ENCODE measurements at places on chromosomes 1 and 21. TPM values are rescaled to one million over a fixed set of nuclear protein-coding genes. Genes with fewer than 3 reads are reported as not detected.

- DNase-seq, result no peak
Measured at GRCh38 chr21:14751602-14752344, 205.7 kb upstream of the SAMSN1 start.

Gene AHCYL1
- 6.9 TPM for total RNA-seq

- DNase-seq, result no peak
Measured at GRCh38 chr1:36625253-36625934, 142.7 kb upstream of the CSF3R start.

- DNase-seq, result no peak
Measured at GRCh38 chr1:244301595-244302130, 150.0 kb downstream of the ADSS2 start.

Gene LRRIQ3
- 0.08 TPM for total RNA-seq

GRCh38 chr1:112878321-112878720 lies 77.7 kb downstream of the SLC16A1 start:
- no peak for DNase-seq

Gene MORN1
- total RNA-seq, result 5.3 TPM

GRCh38 chr21:33945652-33946270 lies 30.2 kb upstream of the ATP5PO start:
- DNase-seq, result no peak

Gene PLA2G2D
- total RNA-seq, result not detected

DNA sequence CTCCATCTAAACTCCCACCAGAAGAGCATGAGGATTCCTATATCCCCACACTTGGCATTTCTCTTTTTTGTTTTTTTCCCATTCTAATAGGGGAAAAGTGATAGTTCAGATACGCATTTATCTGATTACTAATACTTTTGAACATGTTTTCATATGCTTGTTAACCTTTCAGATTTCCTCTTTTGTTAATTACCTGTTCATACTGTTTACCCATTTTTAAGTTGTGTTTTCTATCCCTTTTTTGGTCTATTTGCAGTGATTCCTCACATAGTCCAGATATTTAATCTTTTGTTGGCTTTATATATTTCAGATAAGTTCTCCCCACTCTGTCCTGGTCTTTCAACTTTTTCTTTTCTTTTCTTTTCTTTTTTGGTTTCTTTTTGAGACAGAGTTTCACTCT lies 13.6 kb upstream of the PIGK start:
- no peak for DNase-seq

- no peak for DNase-seq
Measured at GRCh38 chr1:60942291-60942690, 140.1 kb upstream of the NFIA start.

GRCh38 chr1:59180735-59181134 lies 116.2 kb upstream of the FGGY start:
- DNase-seq, result no peak

Gene MYBPH
- total RNA-seq, result not detected

Gene ELF3
- total RNA-seq, result 2.0 TPM

DNA sequence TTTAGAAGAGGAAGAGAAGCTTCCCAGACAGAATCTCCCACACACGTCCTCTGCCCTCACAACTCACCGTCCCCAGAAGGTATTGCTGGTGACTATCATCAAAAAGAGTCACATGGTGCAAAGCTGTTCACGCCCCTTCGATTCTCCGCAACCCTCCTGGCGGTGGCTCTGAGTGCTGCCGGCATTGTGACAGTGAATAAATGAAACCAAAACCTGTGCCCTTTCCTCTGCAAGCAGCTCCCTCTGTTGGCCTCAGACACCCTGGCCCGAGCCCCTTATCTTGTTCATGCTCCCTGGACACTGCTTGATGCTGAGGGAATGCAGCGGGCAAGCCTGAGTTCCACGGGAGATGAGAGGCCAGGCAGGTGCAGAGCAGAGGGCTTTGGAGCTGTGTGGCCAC lies 510.3 kb downstream of the NPHP4 start:
- peak; percentile 38 for DNase-seq

GRCh38 chr1:190429932-190430331 lies 47.7 kb downstream of the BRINP3 start:
- DNase-seq, result no peak

DNA sequence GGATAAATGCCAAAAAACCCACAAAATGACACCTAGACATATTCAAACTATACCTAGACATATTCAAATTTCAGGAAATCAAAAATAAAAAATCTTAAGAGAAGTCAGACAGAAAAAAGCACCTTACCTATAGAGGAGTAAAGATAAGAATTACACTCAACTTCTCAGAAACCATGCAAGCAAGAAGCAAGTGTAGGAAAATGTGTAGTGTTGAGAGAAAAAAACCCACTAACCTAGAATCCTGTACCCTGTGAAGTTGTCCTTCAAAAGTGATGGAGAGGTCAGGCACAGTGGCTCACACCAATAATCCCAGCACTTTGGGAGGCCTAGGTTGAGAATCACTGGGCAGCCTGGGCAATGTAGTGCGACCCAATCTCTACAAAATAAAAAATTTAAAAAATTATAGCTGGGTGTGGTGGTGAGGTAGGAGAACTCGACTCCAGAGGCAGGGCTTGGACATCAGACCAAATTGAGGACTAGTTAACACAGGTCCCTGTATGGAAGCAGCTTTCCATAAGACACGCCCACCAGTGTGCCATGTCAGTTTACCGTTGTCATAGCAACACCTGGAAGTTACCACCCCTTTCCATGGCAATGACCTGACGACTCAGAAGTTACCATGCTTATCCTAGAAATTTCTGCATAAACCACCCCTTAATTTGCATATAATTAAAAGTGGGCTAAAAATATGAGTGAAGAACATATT lies 20.7 kb downstream of the PDIK1L start:
- no peak for DNase-seq

Gene CC2D1B
- 46.5 TPM for total RNA-seq

DNA sequence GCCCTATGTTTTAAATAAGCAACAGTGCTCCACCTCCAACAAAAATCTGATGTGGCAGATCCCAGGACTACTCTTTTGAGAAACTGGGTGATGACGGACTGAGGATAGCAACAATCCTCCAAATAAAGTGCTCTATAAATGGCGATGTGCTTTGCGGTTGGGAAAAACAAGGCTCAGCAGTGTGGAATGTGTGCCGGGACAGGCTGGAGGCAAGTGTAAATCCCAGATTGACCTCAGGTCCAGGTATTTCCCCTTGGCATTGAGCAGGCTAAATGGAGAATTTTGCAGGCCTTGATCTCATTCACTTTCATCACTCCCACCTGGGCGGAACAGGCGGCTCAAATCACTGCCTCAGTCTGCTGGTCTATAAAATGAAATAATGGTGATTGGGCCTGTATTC lies 35.1 kb downstream of the LRRC42 start:
- no peak for DNase-seq

DNA sequence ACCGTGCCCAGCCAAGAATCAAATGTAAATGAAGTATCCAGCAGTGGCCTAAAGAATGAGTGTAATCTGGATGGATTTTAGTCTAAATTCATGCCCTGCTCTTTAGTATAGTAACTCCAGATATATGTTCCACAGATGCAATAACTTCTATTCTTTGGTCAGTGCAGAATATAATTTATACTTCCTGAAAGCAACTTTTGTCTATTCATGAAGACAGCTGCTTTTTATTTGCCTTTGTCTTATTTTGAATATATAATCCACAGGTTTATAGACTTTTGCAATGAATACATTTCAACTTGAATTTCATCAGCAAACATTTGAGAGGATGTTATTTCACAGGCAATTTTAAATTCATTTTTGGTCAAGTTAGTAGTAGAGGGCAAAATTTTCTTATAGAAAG lies 54.4 kb downstream of the CDC42BPA start:
- no peak for DNase-seq

Gene LHX8
- total RNA-seq, result not detected

Gene SLC16A4
- total RNA-seq, result not detected

DNA sequence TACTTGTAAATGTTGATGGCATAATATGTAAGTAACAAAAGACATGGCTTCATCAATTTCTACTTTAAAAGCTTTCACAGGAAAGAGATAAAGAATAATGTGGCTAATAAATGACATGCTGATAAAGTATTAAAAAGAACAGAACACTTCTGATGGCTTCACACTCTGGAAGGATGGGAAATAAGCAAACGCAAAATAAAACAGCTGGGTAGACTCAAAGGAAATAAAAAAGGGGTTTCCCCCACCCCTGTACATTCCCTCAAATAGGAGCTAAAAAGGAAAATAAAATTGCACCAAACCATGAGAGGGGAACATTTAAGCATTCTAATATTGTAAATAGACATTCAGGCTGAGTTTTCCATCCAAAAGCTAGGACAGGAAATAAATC lies 27.0 kb upstream of the DYRK1A start:
- DNase-seq, result no peak

Gene KRTAP19-1
- not detected for total RNA-seq

GRCh38 chr1:14866911-14867612 lies 268.6 kb downstream of the KAZN start:
- no peak for DNase-seq

Gene ADAMTSL4
- 0.22 TPM for total RNA-seq

DNA sequence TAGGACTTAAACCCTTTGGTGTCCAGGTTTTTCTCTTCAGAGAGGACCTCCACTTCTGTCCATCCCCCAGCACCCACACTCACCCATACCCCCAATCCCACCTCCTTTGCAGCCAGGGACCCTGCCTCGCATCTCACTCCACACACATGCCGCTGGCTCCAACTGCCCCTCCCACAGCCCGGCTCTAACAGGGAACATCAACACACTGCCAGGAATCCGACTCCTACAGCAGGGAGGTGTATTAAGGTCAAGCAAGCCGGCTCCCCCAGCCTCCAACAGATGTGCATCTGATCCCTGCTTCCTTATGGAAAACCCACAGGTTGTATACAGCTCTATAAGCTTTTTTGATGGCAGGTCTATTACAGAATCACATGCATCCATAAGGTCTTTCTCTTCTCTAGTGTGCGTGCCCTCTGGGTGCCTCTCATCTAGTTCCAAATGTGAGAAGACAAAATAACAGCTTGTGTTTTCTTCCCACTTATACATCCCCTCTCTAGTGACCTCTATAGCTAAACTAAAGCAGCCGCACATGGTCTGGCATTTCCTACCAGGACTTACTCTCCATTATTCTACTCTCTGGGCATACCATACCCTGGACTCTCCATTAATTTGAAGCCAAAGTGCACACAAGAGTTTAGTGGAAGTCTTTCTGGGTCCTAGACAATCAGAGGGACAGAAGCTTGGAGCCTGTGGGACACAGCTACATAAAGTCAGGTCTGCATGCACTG lies 16.3 kb downstream of the PIK3C2B start:
- DNase-seq, result no peak

GRCh38 chr1:193543259-193543658 lies 356.8 kb upstream of the B3GALT2 start:
- DNase-seq, result no peak

Gene NOTCH2
- 27.5 TPM for total RNA-seq

DNA sequence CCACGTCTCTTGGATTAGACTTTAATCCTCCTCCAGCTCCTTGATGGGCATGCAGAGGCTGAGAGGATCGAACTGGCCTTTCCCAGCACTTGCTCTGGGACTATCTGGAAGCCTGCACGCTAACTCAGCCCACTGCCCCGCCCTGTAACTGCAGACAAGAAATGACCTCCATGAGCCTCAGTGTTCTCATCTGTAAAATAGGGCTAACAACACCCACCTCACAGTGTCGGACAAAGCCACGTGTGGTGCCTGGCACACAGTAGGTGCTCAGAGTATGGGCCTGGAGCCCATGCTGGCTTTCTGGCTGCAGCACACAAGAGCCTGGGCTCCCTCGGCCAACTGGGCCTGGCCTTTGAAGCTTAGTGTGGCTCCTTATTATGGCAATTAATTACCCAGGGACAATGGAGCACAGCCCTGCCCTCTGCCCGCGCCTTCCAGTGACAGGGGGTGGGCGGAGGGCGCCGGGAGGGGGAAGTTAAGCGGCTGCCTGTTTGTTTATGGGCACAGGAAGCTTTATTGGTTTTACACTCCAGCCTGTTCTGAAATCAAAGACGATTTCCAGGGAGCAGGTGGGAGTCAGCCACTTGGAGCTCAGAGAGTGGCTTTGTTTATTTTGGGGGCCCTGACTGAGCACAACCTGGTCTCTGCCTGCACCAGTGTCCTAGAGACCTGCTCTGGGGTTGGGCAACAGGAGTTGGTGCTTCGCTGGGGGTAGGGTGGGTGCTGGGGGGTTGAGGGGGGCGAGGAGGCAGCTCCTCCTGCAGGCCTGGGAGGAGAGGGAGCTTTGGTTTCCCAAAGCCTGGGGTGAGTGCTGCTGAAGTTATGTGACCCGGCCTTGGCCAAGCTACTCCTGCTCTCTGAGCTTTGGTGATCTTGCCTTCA lies 31.0 kb downstream of the PAX7 start:
- DNase-seq, result no peak

DNA sequence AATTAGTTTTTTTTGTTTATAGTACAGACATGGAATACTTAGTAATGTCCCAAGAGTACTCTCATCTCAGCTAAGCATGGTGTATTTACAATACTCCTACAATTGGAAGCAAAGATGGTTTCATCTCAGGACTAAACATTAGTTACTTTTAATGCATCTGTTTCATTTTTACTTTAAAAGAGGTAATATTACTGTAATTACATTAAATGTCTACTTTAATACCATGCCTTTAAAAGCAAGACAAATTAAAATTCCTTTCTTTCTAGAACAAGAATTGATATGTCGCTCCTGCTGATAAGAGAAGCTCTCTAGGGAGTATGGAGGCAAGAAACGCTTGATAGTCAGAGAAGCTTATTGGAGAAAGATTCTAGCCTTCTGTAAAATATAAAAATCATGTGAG lies 284.9 kb upstream of the ADAMTS5 start:
- no peak for DNase-seq

DNA sequence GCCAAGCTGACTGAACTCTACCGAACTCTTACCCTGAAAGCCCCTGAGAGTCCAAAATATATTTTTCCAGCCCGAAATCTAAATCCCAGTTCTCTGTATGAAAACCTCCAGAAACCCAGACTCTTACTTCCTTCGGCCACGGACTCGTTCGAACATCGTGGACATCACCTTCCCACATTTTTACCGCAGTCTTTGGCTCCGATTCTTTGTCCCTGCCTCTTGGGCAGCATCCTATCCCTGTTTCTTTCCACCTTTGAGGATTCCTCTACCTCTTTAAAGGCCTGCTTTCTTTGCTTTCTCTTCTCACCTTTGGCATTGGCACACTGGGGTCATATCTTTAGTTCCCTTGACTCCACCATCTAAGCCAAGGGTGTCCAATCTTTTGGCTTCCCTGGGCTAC lies 932 bp upstream of the USP24 start:
- no peak for DNase-seq

Gene ALX3
- not detected for total RNA-seq

DNA sequence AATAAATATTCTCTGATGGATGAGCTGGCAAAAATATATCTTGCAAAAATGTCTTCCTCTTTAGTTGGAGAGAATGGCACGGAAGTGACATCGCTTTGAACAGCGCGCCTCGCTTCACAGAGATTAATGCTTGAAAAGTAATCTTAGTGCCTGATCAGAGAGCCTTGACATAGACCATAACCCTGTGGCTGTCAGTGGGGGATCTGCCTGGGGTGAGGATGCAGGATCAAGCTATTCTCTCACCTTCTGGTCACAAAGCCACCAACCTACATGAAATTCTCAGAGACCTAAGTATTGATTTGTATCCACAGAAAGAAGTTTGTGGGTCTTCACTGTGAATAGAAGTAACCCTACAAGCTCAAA lies 492.6 kb downstream of the LMO4 start:
- DNase-seq, result no peak

Data from CD4-positive, alpha-beta T cell (primary cell).